CD4-positive, alpha-beta T cell treated with Interleukin-21 for 1 hour (primary cell): ENCODE measurements at places on chromosomes 11 and 22.
A peak's percentile ranks its signal among the peaks of the same experiment; 100 is the strongest.

DNA sequence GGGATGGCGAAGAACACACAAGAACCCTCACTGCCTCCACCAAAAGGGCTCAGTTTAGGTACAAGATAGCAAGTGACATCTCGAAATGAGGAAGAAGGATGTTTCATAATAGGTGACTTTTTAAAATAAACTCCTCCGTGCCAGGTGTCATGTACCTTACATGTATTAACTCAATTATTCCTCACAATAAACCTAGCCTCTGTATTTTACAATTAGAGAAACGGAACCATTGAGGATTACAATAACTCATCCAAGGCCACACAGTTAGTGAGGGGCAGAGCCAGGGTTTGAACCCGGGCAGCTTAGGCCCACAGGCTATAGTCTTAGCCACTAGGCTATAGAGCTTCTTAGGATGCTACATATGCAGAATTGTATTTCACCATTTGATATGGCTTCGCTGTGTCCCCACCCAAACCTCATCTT is 965 bp upstream of the PAMR1 start:
- no peak for DNase-seq

- DNase-seq, result peak; percentile 44
Observed at GRCh38 chr11:86486261-86487030, 111.8 kb downstream of the CCDC81 start.

GRCh38 chr22:35148866-35149548 is 83.0 kb downstream of the ISX start:
- no peak for DNase-seq

DNA sequence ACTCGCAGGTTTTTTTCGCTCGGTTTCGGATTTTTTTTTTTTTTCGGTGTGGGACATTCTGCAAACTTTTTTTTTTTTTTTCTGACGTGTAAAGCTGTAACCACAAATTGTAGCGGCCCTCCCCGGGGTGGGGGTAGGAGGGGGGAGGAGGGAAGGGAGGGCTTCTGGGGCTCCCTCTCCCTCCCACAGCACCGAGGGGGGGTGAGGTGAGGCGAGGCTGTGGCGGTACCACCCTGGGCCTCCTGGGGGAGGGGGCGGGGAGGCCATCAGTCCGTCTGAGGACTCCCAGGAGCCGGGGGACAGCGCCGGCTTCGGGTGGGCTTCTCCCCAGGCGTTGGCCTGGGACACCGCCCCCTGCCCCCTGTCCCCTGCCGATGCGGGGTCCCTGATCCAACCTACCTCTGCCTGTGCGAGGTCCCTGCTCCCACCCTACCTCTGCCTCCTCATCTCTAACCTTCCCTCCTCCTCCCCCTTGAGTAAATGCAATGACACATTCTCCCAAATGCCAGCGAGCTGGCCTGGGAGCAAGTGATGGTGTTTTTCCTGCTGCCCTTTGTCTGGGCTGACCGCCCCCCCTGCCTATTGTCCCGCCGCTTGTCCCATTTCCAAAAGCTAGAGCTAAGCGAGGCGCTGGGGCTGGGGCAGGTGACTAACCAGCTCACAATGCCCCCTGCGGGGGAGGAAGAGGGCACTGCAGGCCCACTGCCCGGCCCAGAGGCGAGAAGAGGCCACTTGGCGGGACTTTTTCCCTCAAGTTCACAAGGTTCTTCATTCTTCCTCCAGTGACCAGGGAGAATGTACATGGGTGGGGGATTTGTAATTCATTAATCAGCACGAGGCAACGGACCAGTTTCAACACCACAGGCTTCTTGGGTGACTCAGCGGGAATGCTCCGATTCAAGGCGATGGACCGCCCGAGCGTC is 511 bp upstream of the CLCF1 start:
- peak; percentile 91 for DNase-seq

DNA sequence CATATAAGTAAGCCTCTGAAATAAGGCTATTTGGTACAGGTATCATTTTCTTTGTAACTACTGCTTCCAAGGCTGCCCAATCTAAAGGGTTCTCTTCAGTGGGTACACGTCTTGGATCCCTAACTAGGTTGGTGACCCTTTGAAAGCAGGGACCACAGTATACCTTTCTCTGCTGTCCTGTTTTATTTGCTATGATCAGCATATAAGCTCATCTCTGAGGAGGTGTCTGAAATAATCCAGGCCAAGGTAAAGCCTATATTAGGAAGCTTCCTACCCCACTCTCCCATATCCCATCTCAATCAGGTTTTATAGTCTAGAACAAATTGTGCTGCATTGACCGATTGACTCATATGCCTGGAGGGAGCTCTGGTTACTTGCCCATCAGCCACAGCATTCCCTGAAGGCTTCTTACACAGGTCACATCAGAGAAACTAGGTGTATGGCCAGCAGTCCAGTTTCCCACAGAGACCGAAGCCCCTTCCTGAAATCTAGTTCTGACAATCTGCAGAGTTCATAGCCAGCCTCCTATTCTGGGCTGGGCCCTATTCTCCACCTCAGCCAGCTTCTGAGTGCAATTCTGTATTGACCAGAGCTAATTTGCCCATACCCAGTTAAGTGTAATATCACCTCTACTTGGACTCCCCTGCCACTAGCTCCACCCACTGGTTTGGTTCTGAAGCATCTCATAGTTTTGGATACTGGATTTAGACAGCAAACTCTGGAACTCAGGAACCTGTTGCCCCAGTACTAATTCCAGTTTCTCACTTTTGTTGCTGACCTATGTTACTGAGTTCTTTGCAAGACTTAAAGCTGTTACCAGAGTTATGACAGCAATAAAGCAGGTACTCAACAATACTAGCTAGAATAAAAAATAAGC is 62.1 kb upstream of the ARHGAP20 start:
- no peak for DNase-seq

DNA sequence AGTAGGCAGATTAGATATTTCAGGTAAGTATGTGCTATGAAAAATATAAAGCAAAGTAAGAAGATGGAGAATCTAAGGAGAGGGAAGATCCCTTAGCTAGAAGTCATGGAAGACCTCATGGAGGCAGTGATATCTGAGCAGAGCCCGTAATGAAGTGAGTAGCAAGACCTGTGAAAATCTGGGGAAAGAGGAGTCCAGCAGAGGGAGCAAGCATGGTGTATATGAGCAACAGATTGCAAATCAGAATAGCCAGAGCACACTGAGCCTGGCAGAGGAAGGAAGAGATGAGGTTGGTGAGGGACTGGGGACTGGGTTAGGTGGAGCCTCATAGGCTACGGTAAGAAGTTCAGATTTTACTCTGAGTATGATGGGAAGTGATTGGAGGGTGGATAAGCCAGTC is 9.4 kb downstream of the LHFPL7 start:
- no peak for DNase-seq

DNA sequence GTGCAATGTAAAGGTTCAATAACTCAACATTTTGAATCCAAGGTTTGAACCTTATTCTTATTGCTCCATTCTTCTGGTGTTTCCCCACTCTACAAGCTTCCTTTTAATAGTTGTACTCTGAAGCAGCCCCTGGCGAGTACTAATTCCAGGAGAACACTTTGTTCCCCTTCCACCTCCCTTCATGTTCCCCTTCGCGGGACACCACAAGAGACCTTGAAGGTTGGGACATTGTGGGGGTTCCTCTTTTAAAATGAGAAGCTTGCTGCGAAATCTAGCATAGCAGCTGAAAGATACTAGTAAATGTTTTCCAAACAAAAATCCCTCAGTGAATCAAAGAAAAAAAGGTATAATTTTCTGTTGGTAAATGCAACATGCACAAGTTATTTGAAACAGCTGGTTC is 626.3 kb upstream of the LRRC4C start:
- no peak for DNase-seq

DNA sequence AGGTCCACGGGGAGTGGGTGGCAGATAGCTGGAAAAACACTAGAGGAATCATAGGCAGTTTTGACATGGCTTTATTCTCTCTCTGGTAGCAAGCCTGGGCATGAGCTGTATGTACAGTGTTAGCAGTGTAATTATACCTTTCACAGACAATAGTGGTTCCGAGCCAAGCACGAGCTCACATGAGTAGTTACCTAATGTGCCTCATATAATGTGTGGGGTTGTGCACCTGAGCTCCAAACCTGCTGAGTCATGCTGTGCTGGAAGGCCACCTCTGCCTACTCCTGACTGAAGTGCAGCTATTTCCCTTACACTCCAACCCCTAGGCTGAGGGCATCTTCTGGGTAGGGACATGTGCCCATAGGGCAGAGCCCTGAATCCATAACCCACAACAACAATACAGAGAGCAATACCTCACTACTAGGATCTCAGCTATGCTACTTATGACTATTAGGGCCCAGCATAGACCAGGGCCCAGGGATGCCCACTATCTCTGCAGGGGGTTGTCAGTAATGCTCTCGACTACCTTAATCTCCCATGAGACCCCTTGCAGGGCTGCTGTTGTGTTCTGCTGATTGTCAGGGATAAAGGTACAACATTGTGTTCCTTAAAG is 432.1 kb downstream of the DYNC2H1 start:
- DNase-seq, result peak; percentile 45

DNA sequence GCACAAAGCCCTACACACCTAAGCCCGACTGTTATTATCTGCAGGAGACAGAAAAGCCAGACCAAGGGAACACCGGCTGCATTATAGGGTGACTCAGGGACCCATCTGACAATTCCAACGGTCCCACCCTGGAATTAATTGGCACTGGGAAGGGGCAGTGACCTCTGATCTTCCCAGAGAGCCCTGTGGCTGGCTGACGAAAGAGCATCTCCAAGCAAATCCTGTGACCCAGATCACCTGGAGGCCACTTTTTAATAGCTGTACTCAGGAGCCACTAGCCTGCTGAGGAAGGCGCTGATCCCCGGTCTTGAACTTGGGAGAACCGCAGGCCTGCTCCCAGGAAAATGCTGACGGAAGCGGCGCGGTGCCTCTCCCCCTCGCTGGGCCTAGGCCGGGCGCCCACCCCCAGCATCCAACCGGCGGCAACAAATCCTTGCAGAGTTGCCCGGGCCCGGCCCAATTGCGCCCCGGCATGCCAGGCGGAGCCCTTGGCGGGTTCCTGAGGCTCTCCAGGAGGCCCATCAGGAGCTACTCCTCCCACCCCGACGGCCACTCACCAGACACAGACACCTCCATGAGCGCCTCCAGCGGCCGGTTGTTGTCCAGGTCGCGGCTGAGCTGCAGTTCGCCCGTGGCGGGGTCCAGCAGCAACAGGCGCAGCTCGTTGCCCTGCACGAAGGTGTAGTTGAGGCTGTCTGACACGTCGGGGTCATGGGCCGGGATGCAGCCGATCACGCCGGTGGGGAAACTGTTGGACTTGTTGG is 4.2 kb downstream of the CELSR1 start:
- no peak for DNase-seq

- DNase-seq, result no peak
Observed at GRCh38 chr22:35558719-35559118, 18.1 kb downstream of the RASD2 start.

DNA sequence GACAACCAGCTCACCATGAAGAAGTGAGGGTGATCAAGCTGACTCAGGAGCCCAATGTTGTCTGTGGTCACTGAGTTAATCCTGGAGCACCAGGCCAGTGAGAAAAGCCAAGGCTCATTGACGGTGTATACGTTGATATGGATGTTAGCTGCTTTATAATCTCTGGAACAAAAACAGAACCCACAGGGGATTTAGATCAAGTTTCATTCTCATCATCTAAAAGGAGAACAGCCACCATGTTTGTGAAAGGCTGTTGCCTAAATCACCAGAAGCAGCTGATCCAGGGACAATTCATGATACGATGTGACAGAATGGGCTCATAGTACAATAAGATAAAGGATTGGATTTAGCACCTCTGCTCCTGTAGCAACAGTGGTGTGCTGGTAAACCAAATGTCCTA is 68.5 kb downstream of the GDPD4 start:
- no peak for DNase-seq

GRCh38 chr22:20400606-20401375 is 6.8 kb downstream of the ZNF74 start:
- DNase-seq, result no peak

DNA sequence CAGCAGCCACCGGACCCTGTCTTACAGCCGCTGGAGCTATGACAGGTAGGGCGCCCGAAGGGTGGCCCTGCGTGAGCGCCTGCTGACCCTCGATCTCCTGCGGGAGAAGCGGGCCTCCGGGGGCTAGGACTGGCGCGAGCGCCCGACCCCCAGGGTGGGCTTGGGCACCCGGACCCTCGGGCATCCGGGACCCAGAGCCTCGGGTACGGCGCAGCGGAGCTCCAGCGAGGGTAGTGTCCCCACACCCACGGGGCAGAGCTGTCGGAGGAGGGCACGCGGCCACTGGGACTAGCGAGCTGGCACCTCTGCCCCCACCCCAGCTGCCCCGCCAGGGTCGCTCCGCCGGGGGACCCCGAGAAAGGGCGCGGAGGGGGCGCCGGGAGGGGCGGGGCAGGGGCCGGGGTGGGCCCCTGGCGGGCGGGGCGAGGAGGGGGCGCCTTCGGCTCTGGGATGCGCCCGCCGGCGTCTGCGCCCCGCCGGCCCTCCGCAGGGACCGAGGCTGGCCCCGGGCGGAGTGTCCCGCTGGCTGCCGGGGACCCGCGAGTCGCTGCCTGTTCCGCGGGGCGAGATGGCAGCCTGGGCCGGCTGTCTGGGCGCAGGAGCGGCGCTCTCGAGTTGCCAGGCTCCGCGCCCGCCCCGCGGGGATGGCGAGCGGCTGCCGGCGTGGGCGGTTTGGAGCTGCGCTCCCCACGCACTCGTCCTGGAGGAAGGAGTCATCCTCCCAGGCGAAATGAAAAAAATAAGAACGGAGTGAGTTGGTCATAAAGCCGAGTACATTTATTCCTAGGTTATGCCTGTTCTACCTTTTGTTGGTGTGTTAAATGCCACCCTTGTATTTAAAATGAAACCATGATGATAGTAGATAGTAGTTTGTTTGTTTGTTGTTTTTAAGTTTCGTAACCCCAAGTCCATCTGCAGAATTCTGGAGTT is 32.4 kb downstream of the EIF3F start:
- peak; percentile 21 for DNase-seq

DNA sequence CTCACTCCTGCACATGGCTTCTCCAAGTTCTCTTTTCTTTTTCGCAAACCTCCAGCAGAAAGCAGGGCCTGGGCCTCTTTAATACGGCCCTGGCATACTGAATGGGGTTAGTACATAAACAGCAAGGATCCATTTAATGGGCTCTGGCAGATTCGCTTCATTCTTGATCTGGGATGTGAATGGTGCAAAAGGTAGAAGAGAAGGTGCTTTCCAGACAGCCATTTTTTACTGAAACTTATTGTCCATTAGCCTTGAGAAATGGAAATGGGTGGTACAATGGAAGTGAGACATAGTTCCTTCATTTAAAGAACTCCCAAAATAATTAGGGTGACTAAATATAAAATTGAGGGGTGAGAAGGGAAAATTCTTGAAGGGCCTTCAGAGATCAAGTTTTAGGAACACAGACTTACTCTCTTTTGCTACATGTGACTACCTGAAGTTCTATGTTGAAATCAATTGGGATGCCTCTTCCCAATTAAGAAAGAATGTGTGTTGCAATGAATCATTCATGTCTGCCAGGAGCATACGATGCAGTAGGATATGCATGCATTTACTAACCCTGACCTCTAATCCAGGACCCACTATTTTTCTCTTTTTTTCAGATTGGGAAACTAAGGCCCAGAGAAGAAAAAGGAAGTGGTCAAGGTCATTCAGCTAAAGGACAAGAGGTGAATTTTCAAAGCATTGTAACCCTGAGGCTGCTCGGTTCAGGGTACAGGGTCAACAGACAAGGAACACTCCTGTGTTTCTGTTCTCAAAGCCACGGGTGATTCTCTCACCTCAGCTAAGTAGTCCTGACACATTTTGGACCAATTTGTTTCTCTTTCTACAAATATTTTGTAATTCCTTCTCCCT is 144.1 kb downstream of the BBOX1 start:
- DNase-seq, result no peak

GRCh38 chr11:95337972-95338429 is 107.0 kb upstream of the SESN3 start:
- no peak for DNase-seq
